Activated B cell treated with CpG ODN at 0.5 μM for 24 hours (primary cell): ENCODE measurements at places on chromosomes 2 and 18.

GRCh38 chr18:63061303-63061702, 258.3 kb downstream of the BCL2 start:
- no peak for DNase-seq

GRCh38 chr2:47065343-47065742, 89.8 kb downstream of the STPG4 start:
- DNase-seq: no peak

DNA sequence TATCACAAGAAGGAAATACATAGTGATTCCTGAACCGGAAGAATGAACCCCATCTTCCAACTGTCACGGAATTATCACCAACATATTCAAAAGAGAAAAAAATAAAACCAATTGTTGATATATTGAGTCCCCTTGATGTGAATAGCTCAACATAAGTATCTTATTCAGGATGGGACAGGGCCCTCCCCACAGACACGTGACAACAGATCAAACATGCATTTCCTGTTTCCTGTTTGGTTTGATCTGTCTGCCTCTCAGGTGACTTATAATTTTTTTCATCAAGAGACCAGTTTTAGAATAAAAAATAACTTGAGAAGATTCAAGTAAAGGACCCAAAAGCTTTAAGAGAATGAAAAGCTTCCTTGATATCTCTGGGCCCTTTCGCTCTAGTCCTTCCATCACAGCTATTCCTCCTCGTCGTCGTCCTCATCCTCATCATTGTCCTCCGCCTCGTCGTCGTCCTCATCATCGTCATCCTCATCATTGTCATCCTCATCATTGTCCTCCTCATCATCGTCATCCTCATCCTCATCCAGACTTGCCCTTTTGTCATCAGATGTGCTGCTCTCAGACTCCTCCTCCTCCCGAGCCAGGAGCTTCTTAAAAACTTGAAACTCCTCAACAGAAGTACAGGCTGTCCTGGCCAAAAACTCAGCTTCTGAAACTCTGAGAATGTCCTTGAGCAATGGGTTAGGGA, 6.3 kb downstream of the MTERF4 start:
- DNase-seq: no peak

- DNase-seq: peak; percentile 40
Measured at GRCh38 chr2:205681401-205682238, 681 bp upstream of the NRP2 start.

GRCh38 chr2:56267415-56267788, 83.6 kb downstream of the CCDC85A start:
- DNase-seq: no peak

DNA sequence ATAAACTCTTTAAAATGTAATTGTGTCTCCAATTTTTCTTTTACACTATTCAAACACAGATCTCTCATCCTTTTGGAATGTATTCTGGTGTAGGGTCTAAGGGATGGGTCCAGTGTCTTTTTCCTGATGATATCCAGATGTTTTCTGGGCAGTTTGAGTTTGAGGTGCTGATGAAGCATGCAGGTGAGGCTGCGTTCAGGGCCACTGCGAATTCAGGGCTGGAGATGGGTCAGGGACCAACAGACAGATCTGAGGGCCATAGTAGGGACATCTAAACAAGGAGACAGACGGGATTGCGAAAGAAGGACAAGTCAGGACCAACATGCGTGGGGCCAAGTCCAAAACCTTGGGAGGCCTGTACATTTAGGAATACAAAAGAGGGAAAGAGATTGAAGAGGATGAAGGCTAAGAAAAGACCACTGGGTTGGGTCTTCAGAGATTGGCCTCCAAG, 70.2 kb downstream of the ACAA2 start:
- DNase-seq: no peak

DNA sequence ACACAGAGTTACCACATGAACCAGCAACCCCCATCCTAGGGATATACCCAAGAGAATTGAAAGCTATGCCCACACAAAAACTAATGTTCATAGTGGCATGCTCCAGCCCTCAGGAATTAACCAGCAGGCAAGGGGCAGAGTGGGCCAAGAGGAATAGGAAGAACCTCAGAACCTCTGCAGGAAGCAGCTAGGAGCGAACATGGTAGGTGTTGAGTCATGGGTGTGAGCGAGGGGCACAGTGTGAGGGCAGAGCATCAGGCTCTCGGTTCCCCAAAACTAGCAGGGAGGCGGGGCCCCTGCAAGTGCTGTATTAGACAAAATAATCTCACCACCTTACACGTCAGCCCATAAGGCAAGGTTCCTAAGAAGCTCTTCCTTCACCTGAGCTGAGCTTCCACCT, 5.6 kb upstream of the RUFY4 start:
- no peak for DNase-seq

DNA sequence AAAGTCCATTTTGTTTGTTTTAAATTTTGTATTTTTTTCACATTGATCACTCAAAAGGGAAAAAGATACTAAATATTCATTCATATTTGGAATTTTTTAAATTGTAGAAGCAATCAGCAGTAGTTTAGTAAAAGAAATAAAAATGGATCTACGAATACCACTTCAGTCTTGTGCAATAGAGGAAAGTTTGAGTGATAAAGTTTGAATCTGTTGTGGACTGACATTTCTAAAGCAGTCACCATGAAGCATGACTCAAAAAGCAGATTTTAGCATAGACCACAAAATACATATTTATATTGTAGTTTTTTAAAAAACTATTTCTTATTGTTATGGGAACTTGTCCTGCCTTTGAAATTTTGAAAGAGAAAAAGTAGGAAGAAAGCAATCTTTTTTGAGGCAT, 520.5 kb upstream of the ZEB2 start:
- DNase-seq: no peak

- DNase-seq: no peak
Measured at GRCh38 chr2:135960656-135961551, 24.5 kb downstream of the DARS1 start.

DNA sequence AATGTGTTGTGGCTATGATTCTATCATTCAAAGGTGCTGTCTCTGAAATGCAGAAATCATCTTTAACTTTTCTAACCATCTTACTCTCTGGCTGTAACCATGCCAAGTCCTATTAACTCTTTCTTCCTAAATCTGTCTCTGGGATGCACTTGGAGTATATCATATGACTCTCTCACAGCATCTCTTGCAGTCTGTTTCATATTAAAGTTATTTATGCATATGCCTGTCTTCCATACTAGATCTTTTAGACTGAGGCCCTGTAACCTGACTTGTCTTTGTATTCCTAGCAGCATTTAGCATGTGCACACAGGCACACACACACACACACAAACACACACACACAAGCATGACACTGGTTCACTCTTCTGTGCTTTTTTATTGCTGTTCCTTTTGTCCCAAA, 320.6 kb downstream of the ETAA1 start:
- no peak for DNase-seq

- DNase-seq: no peak
Measured at GRCh38 chr2:191150230-191150599, 579 bp downstream of the STAT4 start.

DNA sequence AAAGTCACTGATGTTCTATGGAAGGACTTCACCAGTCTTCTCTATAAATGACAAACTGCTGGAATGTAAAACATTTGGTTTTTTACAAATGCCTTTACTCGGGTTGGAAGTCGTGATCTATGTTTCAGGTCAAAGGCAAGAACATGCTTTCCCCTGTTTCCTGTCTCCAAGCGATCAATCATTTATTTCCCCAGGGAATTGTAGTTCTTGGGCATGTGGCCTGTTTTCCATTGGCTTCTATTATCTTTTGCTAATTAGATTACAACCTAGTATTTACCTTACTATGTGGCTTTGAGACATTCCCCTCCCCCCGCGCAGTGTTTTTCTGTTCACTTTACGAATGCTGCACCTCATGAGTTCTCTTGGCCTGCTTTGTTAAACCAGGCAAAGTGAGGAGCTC, 684.2 kb downstream of the EPHA4 start:
- DNase-seq: no peak

DNA sequence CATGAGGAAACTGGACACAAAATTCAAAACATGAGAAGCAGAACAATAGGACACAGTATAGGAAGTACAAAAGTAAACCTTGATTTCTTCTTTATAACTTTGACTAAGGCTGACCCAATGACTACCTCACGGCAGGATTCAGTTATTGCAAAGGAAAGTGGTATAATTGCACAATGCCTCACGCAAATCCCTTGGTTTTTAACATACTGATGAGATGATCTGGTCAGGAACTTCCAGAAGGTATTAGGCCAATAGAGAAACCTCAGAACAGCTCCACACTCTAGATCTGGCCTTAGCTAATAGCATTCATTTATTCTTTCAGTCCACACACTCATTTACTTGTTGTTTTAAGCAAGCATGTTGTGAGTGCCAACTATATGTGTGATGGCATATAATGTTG, 1526.9 kb upstream of the ACVR2A start:
- no peak for DNase-seq

DNA sequence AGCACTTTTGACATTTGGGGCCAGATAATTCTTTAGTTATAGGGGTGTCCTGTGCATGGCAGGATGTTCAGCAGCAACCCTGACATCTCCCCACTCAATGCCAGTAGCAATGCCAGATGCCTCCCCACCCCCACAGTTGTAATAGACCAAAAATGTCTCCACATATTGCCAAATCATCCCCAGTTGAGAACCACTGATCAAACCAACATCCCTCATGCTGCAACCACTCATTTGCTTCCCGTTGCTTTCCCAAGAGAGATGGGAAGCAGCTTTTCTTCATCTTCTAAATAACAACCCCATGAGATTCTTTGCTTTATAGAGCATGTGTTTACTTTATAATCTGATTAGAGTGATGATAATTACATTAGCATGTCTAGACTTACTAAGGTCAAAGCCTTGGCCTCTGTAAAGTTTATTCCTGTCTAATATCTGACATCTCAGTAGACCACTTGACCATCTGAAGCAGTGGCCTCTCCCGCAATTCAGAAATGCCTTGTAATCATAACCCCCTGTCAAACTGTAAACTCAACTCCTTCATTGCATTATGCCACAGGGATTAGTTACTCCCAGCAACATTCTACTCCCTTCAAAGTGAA, 28.7 kb upstream of the C1D start:
- DNase-seq: no peak

DNA sequence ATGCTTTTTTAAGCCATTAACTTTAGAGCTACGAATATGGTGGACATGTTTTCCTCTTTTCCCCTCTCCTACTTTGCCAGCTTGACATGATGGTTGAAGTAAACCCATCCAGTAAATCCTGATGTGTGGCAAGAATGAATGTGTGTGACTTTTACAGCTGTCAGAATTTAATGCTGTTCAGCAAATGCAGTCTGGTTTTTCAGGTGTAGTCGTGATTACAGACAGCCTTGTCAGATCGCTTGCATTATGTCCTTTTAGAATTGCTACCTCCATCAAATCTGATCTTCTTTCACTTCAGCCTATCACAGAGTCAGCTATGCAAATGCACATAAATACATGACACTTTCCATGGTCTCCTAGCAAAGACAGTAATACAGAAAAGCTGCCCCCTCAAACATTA, 278.5 kb downstream of the FBXO15 start:
- DNase-seq: no peak

DNA sequence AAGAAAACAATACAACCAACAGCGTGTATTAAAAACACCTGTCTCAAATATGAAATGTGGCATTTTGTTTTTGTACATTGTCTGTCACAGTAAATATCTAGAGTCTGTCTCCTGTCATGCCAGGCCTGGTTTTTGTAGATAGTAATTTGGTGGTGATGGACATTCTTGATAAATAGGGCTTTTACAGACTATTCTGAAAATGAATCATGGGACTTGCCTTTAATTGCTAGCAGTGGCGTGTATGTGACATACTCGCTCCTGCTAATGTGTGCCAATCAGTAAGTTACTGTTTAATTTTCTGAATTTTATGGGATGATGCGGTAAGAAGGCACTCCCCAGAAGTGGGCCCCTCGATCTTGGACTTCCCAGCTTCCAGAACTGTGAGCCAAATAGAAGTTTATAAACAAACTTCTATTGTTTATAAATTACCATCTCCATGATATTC, 83.7 kb downstream of the TANC1 start:
- no peak for DNase-seq

GRCh38 chr2:51293566-51294200, 261.8 kb upstream of the NRXN1 start:
- no peak for DNase-seq

DNA sequence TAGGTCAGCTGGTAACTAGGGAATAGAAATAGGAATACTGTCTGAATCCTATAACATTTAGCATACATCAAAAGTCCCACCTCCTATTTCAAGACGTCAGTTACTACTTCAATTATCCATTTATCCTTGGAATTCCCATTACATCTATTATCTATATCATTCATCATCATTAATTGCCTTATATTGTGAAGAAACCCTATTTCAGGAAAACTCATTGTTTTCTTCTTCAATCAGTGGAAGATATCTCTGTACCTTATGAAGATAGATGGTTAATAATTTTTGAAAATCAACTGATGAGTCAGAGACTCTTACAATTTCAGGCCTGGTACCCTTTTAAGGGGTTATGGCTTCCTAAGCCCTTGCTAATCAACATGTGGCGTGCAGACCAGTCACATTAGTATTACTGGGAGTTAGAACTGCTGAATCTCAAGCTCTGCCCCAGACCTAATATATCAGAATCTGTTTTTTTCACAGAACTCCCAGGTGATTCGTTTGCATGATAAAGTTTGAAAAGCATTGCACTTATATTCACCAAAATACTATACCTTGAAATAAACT, 69.3 kb upstream of the PGAP1 start:
- DNase-seq: no peak

GRCh38 chr2:230124235-230124634, 55.5 kb upstream of the SLC16A14 start:
- no peak for DNase-seq

DNA sequence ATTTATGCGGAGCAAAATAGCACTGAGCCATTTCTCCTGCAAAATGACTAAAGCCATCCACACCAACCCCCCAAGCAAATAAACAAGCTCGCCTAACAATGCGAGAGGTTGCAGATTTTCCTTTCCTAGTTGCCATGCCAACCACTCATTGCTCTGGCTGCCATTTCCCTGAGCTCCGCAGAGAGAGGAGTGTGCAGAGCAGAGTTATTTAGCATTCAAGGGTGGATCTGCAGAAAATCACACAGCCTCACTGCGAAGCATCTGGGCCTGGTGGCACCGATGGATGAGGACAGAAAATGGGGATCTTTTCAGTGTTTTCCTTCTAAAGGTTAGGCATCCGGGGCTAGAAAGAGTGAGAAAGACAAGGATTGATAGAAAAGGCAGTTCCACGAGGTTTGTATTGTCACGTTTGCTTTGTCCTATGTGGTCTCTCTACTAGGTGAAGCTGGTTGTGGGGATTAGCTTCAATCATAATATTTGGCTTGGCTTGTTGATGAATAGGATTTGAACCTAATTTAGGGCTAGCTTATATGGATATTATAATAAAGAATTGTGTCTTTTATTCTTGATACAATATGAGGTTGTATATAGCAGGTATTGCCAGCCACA, 110.2 kb upstream of the UNC80 start:
- no peak for DNase-seq
